ENCODE measurements at places on chromosomes 2 and 18.

DNA sequence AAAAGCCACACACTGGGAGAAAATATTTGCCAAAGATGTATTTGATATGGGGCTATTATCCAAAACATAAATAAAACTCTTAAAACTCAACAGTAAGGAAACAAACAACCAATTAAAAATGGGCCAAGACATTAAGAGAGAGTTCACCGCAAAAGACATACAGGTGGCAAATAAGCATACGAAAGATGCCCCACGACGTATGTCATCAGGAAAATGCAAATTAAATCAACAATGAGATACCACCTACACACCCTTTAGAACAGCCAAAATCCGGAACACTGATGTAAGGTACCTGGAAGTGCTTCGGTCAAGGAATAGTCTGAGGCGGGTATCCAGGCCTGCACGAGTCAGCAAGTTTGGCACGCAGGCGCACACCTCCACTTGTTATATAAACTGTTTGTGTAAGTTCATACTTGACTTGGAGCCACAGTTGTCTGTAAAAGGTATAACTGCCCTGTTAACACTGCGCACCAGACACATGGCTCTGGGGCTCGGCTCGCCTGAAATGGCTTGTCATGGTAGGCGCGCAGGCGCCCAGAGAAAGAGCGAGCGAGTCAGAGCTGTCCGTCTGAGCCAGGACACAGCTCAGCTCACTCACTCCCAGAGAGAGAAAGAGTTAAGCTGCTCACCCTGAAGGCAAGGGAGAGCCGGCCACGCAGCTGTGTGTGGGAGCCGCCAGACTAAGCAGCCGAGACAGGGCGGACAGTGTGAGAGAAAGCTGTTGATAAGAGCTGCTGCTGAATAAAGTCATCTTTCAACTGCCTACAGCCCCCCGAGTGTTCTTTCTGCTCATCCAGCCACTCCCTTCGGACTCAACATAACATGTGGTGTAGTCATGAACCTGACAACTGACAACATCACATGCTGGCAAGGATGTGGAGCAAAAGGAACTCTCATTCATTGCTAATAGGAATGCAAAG, 87.3 kb downstream of the HNRNPLL start:
- DNase-seq, result no peak

GRCh38 chr18:57976230-57976773, 67.7 kb upstream of the NEDD4L start:
- no peak for DNase-seq

DNA sequence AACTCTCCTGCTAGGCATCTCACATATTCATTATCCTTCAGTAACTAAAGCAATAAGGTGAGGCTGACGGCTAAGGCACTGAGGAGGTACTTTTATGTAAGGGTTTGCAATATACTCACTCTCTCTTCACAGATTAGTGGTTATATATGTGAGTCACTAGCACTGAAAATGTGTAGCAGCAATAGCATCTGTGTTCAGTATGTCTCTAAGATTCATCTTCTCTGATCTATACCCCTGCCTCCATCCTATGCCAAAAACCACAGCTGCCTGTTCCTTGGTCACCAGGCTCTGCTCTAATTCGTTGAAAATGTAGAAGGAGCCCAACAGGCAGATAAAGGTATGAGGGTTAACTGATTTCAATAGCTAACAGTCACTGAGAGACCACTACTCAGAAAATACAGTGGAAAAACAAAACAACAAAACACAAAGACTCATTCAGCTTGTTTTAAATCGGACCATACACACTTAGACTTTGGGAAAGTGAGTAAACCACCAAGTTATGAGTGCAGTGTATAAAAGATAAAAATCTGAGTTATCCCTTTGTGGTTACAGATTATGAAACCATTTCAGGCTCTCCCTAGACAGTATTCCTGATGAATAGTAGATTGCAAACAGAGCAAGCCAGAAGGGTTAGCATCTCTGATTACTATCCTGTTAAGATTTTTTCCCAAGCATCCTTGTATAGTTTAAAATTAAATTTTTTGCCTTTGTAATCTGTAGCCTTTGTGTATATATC, 75.3 kb upstream of the CYP26B1 start:
- DNase-seq, result peak; percentile 69

DNA sequence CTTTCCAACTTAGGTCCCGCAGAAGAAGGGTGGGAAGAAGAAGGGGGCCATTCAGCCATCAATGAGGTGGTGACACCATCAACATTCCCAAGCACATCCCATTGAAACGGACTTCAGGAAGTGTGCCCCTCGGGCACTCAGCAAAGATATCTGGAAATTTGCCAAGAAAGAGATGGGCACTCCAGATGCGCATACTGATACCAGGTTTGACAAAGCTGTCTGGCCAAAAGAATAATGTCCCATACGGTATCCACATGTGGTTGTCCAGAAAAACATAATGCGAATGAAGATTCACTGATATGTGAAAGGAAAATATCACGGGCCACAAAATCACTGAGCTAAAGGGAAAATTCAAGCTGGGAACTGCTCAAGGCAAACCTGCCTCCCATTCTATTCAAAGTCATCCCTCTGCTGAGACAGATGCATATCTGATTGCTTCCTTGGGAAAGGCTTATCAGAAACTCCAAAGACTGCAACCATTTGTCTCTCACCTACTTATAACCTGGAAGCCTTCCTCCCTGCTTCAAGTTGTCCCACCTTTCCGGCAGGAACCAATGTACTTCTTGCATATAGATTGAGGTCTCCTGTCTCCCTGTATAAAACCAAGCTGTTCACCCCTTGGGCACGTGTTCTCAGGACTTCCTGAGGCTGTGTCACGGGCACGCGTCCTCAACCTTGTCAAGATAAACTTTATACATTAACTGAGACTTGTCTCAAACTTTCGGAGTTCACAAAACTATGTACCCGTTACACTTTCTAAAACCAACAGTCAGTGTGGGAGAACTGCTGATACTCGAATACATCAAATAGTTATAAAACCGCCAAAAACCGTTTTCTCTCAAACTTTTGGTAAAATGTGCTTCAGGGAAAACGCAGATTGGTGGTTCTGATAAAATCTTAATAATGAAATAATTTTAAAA, 1.3 kb upstream of the PDK1 start:
- peak; percentile 80 for DNase-seq

- no peak for DNase-seq
Measured at GRCh38 chr2:107747964-107748583, 78.6 kb upstream of the RGPD4 start.

DNA sequence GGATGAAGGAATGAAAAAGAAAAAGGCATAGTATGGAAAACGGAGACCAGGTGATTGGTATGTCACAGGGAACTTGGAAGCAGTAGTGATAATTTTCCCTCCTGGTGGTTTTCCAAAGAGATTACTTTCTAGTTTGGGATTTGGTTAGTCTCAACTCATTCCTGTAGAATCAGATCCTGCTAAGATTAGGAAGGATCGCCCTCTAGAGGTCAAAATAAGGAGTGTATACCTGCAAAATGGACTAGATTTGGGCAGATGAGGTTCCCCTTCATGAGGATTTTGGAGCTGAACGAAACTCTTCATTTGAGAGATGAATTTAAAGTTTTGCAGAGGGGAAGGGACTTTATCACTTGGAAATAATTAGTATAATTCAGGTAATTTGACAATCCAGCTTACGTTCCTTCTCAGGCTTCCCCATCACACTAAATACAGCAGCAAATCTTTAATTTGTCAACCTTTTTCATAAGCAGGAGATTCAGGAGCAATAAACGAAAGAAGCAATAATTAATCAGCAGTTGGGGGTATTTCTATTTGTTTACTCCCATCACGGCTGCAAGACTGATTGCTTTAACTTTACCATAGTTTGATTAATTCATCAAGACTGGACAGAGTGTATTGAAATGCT, 65.2 kb downstream of the CCDC195 start:
- peak; percentile 55 for DNase-seq

GRCh38 chr2:188394931-188395472, 103.3 kb downstream of the GULP1 start:
- no peak for DNase-seq

DNA sequence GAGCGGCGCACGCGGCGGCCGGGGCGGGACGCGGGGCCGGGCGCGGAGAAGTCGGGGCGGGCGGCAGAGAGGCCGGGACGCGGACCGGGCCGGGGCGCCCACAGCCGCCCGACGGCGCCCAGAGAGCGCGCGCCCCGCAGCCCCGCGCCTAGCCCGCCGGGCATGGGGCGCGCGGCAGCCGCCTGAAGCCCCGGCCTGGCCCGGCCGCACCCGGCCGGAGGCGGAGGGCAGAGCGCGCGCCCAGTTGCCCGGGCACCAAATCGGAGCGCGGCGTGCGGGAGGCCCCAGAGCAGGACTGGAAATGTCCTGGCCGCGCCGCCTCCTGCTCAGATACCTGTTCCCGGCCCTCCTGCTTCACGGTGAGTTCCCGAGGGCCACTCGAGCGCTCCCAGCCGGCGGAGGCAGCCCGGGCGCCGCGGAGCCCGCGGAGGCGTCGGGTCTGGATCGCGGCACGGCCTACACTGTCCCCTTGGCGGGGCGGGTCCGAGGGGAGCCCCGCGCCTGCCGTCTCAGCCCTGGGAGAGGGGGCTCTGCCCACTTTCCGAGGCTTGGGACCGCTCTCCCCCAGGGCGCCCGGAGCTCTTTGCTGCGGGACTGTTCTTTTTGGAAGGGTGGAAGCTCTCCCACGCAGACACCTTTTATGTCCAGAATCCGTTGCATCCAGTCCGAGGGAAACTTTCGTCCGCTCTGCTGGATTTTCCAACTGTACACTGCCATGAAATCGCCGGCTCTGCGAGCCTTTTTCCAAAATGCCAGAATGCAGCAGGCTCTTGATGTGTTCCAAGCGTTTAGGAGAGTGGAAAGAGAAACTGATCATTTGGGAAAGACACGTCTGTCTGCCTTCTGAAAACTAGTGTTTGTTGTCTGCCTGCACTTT, 484 bp downstream of the APCDD1 start:
- DNase-seq, result peak; percentile 91

GRCh38 chr18:27057519-27058234, 127.4 kb downstream of the CHST9 start:
- DNase-seq, result no peak

GRCh38 chr2:146572598-146572997, 1272.2 kb upstream of the ACVR2A start:
- no peak for DNase-seq

DNA sequence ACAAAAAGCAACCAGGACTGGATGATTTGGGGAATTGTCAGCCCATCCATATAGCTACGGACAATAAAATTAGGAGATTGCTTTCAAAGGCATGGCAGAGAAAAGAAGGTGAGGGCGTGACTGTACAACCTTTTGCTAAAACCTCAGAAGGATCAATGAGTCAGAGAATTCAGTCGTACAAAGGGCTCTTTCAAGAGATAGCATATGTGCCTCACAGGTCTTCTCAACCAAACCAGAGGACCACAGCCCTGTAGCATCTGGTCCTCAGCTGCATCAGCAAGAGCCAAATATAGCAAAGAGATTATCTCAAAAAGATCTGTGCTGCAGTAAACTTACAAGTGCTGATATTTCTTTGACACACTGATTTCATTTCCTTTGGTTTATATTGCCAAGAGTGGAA, 149.9 kb upstream of the RAB6C start:
- DNase-seq, result no peak

DNA sequence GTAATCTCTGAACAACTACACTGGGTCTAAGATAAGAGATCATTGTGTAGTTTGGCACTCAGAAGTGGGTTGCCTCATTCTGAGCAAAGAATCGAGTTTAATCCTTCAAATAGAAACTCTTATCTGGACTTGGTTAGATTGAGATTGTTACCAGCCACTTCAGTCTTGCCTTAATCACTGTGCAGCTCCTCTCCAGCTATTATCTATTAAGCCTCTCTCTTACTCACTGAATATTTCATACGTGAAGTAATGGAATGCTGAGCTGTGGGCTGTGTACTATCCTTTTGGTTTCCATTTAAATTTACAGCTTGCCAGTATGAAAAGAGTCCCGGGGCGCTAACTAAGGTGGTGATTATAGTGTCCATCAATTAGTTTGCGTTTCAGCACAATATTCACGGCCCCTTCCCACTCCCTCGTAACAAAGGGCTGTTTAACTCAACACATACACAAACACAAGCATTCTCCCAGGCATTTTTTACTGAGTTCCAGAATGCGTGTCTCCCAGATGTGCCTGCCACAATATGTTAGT, 65.7 kb upstream of the NCKAP5 start:
- peak; percentile 50 for DNase-seq

DNA sequence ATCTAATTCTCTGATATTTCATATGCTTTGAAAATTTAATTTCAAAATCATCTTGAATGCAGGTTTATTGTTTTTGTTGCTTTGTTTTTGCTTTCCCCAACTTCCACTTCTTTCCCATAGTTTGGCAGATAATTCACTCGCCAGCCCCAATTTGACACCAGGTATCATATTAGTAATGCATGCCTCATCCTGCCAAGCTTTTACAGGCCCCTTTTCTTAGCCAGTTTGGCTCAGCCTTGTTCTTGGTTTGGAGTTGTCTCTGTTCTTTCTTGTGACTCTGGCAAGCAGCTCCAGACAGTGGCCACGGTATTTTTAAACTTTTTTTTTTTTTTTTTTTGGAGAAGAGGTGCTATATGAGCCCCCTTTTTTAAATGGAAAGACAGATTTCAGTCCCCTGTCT, 65.3 kb downstream of the PMS1 start:
- DNase-seq, result no peak

DNA sequence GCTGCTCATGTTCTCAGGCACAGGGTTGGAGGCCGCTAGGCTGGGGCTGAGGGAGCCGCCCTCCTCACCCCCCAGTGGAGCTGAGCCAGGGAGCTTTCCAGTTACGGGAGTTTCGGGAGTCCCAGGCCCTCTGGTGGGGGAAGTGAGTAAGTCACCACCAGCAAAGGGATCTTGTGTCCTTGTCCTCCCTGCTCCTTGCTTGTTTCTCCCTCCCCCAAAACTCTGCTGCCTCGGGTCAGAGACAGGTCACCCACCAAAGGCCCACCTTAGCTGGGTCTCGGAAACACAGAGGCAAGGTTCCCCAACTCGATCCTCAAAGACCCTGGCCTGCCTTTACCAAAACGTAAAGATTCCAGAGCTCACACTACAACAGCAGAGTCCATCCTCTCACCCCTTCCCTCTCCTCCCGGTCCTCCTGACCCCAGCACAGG, 60.5 kb upstream of the POMC start:
- peak; percentile 97 for DNase-seq

DNA sequence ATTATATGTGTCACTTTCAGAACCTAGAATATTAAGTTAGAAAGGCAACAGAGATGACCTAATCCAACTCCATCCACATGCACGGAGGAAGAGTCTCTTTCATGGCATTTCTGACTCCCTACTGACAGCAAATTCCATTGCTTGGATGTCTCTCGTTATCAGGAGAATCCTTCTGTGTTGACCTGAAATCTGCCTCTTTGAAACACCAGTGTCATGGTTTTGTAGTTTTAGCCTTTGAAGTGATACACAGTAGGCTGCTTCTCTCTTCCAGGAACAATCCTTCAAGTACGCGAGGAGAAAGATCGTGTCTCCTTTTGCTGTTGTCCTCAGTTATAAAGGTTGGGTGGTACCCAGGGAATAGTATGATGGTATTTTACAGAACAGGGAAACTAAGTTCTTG, 201.9 kb upstream of the RASGRP3 start:
- DNase-seq, result no peak

- DNase-seq, result no peak
Measured at GRCh38 chr18:56390626-56391025, 247.8 kb downstream of the TXNL1 start.

- no peak for DNase-seq
Measured at GRCh38 chr2:226873826-226874225, 38.0 kb downstream of the RHBDD1 start.

All from osteoblast (primary cell).